ENCODE measurements at places on chromosomes 3 and 15.

DNA sequence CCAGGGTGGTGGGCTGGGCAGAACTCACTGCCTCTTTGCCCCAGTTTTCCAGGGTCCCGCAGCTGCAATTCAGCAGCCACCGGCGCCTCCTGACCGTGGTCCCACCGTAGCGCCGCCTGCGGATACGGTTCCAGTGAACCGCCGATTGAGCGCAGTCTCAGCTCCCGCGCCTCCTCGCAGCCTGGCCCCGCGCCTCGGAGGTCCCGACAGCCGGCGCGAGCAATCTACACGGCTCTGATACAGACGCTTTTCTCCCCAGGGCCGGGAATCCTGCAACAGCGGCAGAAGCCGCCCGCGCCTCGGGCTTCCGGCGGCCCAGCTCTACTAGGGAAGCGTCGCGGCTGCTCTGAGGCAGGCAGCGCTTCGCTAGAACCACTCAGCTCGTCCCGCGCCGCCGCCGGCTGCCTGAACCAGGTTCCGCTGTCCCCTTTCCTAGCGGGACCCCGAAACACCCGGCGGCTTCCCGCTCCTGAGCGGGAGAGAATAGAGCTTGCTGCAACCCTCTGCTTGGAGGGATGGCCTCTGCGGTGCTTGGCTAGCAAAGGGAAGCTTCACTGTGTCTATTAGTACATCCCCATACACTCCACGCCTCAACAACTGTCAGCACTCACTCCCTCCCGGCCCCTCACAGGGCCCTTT, 3.1 kb downstream of the FOXL2NB start:
- DNase-seq = no peak

DNA sequence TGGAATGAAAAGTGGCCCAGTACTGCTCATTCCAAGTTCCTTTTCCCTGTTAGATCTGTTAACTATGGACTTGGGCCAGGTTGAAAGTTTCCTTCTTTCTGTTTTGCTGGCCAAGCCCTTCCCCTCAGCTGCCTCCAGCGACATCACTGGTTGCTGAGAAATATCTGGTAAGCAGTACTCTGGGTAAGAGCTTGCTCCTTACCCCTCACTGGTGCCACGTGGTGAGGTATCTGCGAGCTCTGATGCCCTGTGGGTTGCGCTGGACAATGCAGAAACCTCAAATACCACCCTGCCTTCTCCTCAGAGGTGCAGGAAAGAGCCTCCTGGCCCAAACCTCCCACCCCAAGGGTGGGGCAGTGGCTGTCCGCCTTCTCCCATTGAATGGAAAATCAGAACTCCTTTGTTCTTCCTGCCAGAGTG, 42.9 kb upstream of the APH1B start:
- no peak for DNase-seq

DNA sequence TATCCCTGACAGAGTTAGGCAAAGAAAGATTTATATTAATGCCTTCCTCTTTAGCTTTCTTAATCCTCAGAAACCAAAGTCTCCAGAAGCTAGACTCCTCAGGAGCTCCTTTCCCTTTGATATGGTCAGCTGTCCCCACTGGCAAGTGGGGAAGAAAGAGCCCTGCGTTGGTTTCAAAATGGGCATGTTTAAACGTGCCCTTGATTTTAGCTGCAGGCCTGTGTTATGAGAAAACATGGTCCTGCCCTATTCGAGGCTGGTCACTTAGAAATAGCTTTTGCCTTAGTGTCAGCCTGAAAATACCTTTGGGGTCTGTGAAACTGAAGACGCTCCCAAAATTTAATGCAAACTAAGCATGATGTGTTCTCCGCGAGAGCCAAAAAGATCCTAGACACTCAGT, 135.5 kb upstream of the RARB start:
- no peak for DNase-seq

DNA sequence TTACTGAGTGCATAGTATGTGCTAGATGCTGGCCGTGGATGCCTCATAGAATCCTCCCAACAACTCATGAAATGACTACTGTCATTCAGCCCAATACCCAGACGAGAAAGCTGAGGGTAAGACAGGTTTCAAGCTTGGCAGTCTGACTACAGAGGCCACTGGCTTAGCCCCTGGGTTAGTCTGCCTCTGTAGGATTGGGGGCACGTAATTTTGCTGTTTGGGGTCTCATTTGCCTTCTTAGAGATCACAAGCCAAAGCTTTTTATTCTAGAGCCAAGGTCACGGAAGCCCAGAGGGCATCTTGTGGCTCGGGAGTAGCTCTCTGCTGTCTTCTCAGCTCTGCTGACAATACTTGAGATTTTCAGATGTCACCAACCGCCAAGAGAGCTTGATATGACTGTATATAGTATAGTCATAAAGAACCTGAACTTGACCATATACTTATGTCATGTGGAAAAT, 1.0 kb upstream of the CCR5 start:
- no peak for DNase-seq

DNA sequence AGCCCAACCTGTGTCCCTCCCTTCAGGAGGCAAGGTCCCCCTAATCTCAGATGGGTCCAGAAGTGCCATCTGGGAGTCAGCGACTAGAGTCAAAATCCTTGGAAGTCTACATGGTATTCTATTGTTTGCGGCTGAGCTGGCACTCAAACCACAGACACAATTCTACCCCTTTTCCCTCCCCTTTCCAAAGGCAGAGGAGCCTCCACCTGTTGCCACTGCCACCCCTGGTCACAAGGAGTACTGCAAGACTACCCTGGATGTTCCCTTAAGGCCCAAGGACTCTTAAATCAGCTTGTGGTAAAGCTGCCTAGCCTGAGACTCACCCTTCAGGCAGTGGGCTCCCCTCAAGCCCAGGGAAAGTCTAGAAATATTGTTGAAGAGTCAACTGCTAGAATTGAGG, 4.3 kb upstream of the OR5H6 start:
- no peak for DNase-seq

- DNase-seq = no peak
Observed at GRCh38 chr3:71254281-71255057, 329.1 kb downstream of the FOXP1 start.

DNA sequence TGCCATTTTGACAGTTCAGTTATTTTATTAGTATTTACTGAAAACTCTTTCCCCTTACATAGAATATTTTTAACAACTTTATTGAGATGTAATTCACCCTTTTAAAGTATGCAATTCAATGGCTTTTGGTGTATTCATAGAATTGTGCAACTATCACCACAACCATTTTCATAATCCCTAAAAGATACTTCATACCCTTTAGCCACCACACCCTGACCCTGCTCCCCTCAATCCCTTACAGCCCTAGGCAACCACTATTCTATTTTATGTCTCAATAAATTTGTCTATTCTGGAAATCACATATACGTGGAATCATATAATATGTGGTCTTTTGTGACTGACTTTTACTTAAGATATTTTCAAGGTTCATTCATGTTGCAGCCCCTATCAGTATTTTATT, 29.7 kb downstream of the TEX9 start:
- no peak for DNase-seq

GRCh38 chr3:170477395-170477794, 58.7 kb downstream of the CLDN11 start:
- DNase-seq = no peak

GRCh38 chr3:2861920-2862319, 248.3 kb downstream of the IL5RA start:
- DNase-seq = no peak

GRCh38 chr3:52143156-52143555, 11.1 kb downstream of the POC1A start:
- DNase-seq = no peak

GRCh38 chr3:49163609-49164008, 2.5 kb downstream of the CCDC71 start:
- no peak for DNase-seq

GRCh38 chr3:37386627-37387230, 212.3 kb upstream of the LRRFIP2 start:
- no peak for DNase-seq

- no peak for DNase-seq
Observed at GRCh38 chr3:28294667-28295413, 53.4 kb downstream of the CMC1 start.

- DNase-seq = no peak
Observed at GRCh38 chr15:51267703-51268083, 70.7 kb downstream of the CYP19A1 start.

DNA sequence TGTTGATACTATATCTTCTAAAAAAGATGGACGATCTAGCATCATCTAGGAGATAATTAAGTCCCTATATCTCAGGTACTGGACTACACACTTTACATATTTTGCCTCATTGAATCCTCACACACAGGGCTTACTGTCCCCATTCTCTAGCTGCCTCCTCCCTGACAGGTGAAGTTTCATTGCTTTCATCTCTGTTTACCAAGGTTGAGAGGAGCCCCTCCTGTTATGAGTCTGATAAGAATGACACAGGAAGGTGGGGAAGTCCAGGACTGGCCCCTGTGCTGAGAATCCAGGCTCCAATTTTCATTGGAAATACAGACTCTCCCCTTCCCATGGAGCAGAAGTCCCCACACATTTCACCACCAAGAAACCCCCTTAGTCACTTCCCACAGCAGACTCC, 105.2 kb downstream of the XXYLT1 start:
- DNase-seq = no peak

GRCh38 chr15:74454764-74455500, 6.0 kb downstream of the UBL7 start:
- no peak for DNase-seq

- no peak for DNase-seq
Observed at GRCh38 chr15:38297623-38298388, 45.2 kb downstream of the SPRED1 start.

DNA sequence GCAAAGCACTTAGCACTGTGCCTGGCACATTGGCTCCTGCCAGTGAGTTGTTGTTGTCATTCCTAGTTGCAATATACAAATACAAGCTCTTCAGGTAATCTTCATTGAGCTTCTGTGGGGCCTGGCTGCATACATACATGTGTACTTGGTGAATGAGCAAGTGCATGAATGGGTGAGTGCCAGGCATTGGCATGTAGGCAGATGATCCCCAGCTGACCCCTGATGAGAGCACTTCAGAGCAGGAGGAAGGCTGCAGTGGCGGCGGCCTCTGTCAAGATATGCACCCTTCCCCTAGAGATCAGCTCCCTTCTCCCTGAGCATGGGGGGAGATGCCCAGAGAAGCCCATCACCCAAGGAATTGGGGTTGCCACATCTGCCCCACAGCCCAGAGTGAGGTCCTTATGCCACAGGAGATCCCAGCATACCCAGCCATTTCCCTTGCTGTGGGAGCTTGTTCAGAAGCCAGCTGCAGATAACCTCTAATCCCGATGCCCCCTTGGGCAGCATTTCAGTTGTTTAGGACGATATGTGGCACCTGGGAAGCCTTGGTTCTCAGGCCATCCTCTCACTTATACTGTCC, 8.8 kb downstream of the CACNA2D3 start:
- DNase-seq = no peak

DNA sequence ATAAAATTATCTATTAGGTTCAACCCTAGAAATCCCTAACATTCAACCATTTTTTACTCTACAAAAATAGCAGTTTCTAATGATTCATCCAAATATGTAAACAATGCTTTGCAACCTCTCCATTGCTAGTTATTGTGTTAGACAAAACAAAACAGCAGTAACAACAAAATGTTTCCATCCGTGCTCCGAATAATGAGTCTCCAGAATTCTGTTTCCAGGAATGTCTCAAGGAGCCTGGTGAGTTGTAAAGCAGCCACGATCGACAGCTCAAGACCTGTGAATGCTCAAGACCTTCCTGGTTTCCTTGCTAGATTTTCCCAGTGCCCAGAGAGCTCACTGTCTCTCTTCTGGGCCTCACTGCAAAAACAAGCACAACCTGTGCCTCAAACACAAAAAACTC, 49.9 kb downstream of the CHRD start:
- no peak for DNase-seq

DNA sequence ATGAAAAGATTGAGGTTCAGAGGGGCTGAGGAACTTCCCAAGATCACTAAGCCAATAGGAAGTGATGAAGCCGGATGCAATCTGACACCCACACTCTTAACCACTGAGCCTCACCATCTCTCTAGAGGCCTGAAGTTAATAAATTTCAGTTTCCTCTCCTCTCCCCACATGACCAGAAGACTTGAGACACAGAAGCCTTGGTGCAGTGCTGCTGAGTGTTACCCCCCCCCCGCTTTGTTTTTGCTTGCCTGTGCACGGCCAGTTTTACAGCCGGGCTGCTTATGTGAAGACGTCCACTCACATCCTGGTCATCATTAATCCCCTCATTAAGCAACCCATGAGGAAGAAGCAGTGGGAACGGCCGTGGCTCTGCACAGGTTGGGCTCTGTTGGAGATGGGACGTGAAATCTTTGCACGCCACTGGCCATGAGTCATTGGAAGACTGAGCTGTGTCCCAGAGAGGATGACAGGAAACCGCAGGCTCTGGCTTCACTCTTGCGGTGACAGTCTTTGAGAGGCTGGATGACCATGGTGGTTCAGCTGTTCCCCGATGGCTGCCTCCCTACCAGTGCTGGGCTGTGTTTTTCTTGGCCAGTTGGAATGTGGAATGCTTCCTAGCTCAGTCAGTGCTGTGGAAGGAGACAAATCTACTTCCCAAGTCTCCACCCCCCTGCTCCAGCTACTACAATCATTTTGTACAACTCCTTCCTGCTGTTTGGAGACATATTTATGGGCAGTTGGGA, 232.6 kb upstream of the LRTM1 start:
- DNase-seq = no peak

GRCh38 chr15:88981244-88982215, 68.4 kb upstream of the MFGE8 start:
- DNase-seq = no peak

GRCh38 chr15:45183511-45183910, 4.3 kb downstream of the SHF start:
- DNase-seq = no peak

DNA sequence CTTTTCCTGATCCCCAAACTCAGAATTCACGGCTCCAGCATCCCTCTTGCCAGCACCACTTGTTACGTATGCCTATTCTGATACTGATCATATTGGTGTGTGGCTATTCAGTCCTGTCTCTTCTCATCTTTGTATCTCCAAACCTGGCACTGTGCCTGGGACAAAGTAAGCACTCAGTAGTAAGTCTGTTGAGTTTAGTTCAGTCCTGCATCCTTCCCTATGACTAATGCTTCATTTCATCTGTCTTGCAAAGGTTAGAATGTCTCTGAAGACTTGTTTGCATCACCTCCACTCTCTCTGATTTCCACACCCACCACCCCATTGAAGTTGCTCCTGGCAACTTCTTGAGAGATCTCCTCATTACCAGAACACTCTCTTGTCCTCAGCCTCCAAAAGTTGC, 80.3 kb downstream of the HMG20A start:
- DNase-seq = no peak

GRCh38 chr3:71628522-71628921, 45.0 kb upstream of the FOXP1 start:
- DNase-seq = no peak

DNA sequence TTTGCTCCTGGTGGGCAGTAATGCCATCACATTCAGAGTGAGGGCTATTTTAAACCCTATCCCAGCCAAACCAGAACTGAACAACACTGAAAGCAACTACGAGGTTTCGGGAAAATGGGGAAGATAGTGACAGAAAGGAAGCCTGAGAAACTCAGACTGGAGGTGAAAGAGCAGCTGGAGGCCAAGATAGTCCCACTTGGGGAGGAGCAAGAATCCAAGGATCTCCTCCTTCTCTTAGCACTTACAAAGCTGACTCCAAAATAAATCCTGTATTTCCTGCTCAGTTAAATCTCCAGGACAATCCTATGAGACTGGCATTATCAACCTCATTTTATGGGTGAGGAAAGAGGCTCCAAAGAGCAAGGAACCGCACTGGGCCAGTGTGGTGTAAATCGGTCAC, 14.1 kb upstream of the SETMAR start:
- DNase-seq = no peak

- no peak for DNase-seq
Observed at GRCh38 chr15:81544385-81544784, 170.4 kb upstream of the TMC3 start.
